GM13977 (cell line): ENCODE measurements at places on chromosomes 5 and 9.
A peak's percentile ranks its signal among the peaks of the same experiment; 100 is the strongest.

GRCh38 chr9:77648234-77649108 is at the start of gene GNA14:
Gene GNA14, minus strand, starts transcription at chr9:77648322. Its CDS starts 529 bp downstream, at chr9:77647793.
- no peak for DNase-seq

DNA sequence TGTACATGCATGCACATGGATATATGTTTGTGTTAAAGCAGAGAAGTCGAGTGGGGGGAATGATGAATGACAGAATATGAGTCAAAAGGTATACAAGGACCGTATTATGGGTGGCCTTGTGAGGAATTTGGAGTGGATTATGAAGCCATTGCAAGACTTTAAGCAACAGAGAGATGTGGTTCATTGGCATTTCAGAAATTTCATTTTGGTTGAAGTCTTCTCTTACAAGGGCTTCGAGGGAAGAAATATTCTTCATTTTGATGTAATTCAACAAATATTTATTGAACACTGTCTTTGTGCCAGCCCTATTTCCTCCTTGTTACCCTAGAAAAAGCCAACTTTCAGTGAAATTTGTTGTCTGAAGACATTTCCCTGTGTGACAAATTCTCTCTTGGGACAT is 83.9 kb upstream of the SLCO6A1 start:
- DNase-seq: no peak

GRCh38 chr5:143663872-143664271 is 148.1 kb upstream of the HMHB1 start:
- DNase-seq: no peak

GRCh38 chr5:178998441-178998840 is 3.3 kb upstream of the GRM6 start:
- no peak for DNase-seq

DNA sequence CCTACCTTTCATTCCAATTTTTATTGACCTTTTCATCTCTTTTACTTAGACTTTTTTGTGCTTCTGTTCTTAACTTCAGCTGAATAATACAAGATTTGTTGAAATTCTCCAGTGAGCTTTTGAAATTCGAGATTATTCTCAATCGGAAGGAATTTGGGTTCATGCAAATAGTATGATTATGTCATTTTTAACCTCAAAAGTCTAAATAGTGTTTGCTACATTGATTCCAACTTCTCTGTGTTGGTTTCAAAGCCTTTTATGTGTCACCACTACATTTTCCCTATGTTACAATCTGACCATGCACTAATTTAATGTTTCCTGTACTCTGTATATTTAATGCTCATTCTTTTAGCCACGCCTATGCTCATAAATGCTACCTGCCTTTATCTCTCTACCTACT is 44.1 kb downstream of the VPS13A start:
- no peak for DNase-seq

GRCh38 chr9:112705768-112706427 is 12.0 kb downstream of the INIP start:
- DNase-seq: no peak

- no peak for DNase-seq
These were observed 32.4 kb downstream of the TLE4 start for GRCh38 chr9:79604149-79604548.

- peak; percentile 72 for DNase-seq
These were observed 4.6 kb upstream of the SLC25A48 start for GRCh38 chr5:135829681-135830383.

DNA sequence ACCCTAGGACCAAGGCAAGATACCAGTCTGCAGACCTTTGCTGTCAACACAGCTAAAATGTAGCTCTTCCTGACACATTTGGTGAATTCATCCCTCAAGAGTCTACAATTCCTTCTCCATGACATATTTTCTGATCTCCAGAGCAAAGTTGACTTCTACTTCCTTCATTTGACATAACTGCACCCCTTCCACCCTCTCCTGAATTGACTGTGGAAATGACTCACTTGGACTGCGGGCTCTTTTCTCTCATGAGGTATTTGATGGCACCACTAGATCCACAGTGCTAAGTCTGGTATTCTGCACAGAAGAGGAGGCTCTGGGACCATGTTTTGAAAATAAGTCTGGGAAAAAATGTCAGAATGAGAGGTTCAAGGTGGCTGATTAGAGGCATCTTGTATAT is 338.4 kb upstream of the TRPC7 start:
- no peak for DNase-seq

- DNase-seq: no peak
These were observed 251.4 kb downstream of the CETN3 start for GRCh38 chr5:90158131-90158530.

DNA sequence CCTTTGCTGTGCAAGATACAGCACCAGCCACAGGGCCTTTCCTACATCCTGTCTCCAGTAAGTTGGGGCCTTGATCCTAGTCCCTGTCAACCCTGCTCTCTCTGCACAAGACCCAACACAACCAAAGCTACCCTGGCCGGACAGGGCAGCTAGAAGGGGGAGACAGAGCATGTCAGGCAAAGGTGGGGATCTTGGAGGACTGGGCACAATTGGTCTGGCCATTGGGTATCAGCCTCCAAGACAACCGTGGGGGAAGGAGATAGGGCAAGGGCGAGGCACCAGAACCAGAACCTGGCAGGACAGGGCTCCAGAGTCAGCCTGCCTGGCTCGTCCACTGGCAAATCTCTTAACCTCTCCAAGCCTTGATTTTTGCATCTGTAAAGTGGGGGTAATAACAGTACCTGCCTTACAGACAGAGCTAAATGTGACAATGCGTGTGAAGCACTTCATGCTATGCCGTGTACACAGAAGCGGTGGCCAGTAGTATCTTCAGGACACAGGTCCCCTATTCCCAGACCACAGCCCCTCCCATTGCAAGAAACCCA is 51.6 kb upstream of the CDKN2AIPNL start:
- no peak for DNase-seq

- no peak for DNase-seq
These were observed 549.0 kb downstream of the MAT2B start for GRCh38 chr5:164054461-164054860.
